ENCODE measurements at places on chromosomes 11 and 22. TPM values are rescaled to one million over a fixed set of nuclear protein-coding genes. Genes with fewer than 3 reads are reported as not detected.

The LINC01488 gene
- not detected for total RNA-seq

The ANKK1 gene
- not detected for total RNA-seq

The CRYBA4 gene
- total RNA-seq: not detected

The YPEL1 gene
- total RNA-seq: under 0.01 TPM

The MMP8 gene
- under 0.01 TPM for total RNA-seq

The VPREB1 gene
- not detected for total RNA-seq

The ZNF280B gene
- 1.6 TPM for total RNA-seq

The MMP3 gene
- 39.7 TPM for total RNA-seq

The ANO9 gene
- not detected for total RNA-seq

The CBLIF gene
- total RNA-seq: not detected

The TEX54 gene
- total RNA-seq: not detected

The KIRREL3 gene
- 9.9 TPM for total RNA-seq

The PATE2 gene
- 0.32 TPM for total RNA-seq

The IFT27 gene
- total RNA-seq: 16.0 TPM

The LRRC4C gene
- 0.32 TPM for total RNA-seq

The SSH3 gene
- total RNA-seq: 16.1 TPM

The SPON1 gene
- 0.43 TPM for total RNA-seq

The SMC1B gene
- total RNA-seq: not detected

The PACSIN2 gene
- total RNA-seq: 43.8 TPM

The NKAPD1 gene
- 30.7 TPM for total RNA-seq

The C11orf42 gene
- under 0.01 TPM for total RNA-seq

The ARHGAP1 gene
- 62.2 TPM for total RNA-seq

The GP1BB gene
- 0.86 TPM for total RNA-seq

The FAU gene
- 279 TPM for total RNA-seq

The NNMT gene
- 505 TPM for total RNA-seq

The C1QTNF4 gene
- 0.43 TPM for total RNA-seq

The USP28 gene
- total RNA-seq: 27.1 TPM

The NAALADL1 gene
- 23.7 TPM for total RNA-seq

The GTF2H1 gene
- total RNA-seq: 92.0 TPM

The SERPING1 gene
- 10.8 TPM for total RNA-seq

The SPI1 gene
- not detected for total RNA-seq

The SAA4 gene
- total RNA-seq: not detected

The ZNF70 gene
- total RNA-seq: 7.8 TPM

The SRPRA gene
- 102 TPM for total RNA-seq

Data from fibroblast of villous mesenchyme (primary cell).